ENCODE measurements at places on chromosomes 7 and 10. TPM values are rescaled to one million over a fixed set of nuclear protein-coding genes. Genes with fewer than 3 reads are reported as not detected.

Gene STAMBPL1
- 1.5 TPM for total RNA-seq

Gene GPR26
- total RNA-seq: not detected

Gene MYO3A
- not detected for total RNA-seq

DNA sequence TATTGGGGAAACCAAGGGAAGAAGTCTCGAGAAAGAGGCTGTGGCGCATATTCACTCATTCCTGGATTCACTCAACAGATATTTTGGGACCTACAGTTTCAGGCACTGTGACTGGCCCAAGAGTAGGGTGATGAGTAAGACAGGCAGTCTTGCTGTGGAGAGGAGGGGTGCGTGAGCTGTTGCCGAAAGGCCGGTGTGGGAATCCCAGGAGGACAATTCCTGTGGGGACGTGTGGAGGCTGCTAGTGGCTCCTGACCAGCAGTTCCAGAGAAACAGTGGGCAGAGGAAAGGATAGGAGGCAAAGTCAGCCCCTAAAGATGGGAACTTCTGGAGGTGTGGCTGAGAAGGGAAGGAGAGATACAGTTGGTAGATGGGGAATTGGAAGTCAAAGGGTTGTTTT lies 59.3 kb upstream of the GRB10 start:
- peaks cover 20% of the 10 kb centered on the region for H3K4me1 ChIP-seq
- no peaks in the 10 kb centered on the region for H3K36me3 ChIP-seq
- H3K4me3 ChIP-seq: no peak overlapping the region
- H3K27ac ChIP-seq: no peak overlapping the region
- no peaks in the 10 kb centered on the region for H3K27me3 ChIP-seq

All from HepG2 (cell line).